ENCODE measurements at places on chromosomes 7 and 10.

DNA sequence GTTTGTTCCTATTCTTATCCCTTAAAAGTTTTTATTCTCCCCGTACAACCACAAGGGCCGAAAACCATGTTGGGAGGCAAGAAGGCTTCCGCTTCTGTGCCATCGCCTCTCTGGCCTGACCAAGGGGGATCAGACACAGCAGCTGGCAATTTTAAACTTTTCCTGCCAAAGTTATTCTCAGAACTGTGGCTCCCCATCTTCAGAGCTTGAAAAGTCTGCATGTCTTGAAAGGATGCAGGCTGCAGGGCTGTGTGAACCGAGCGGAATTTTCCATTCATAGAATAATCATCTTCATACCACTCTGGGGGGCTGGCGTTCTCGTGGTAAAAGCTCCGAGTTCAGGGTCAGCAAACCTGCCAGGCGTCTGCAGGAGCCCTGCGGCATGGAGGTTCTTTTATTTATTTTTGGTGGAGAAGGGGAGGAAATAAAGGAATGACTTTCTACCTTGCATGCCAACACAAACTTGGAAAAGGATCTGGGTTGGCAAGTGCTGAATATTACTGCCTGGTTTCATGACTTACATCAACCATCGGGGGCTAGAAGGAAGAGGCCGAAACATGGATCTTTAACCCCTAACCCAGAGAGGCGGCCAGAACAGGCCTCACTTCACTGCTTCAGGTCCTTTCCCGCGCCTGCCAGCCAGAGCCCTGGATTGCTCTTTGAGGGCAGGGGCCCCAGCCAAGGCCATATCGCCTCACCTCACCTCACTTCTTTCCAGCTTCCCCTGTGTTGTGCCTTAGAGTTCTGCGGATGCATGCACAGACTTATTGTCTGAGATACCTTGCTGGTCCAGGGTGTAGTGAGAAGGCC, 3.0 kb upstream of the NANOS1 start:
- no peak for DNase-seq

DNA sequence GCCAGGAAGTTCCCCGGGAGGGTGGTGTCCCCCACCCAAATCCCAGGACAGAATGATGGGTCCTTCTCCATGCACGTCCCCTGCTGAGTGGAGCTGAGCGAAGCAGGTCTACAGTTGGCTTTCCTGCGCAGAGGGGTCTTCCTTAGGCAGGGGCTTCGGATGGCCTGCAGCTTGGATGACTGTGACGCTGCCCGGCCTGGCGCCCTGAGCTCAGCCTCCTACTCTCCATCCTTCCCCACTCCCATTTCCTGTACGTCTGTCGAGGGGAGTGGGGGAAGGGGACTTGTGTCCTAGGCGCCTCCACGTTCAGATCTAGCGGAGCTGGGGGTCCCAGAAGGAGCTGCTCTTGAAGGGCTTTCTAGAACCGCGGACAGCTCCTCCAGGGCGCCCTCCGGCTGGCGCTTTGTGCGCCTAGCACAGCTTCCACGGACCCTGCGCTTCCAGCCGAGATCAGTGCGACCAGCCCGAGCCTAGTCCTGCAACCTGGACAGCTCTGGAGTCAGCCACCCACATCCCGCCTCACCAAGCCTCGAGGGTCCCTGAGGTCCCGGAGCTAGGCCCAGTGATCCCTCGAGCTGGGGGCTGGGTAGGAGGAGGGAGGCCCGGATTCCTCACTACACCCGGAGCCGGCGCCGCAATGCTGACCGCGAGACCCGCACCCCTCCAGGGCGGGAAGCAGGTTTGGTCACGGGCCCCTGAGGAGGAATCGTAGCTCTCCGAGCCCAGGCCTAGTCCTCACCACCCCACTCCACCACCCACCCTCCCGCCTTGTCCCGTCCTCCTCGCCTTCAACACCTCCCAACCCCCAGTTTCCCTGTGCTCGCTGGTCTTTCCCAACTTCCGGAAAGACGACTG, 1.9 kb downstream of the GRID1 start:
- DNase-seq = peak; percentile 64

DNA sequence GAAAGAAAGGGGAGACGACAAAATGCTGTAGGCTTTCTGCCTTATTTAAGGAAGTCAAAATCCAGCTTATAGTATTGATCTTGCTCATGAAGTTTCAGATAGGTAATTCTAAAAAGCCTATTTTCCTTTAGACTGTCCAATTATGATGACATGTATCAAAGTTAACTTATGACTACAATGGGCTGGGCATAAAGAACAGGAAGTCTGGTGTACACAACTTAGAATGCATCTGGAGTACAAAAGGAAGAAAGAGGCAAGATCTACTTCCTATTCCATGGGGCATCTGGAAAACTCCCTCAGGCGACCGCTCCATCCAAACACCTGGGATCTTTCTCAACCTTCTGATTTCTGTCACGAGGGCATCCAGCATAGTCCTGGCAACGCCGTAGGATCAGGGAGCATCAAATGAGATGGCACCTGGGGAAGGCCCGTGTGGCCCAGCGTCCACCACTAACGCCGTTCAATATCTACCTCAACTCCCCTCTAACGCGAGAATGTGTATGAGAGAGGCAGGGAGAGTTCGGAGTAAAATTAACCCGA, 512 bp downstream of the FAM24B start:
- DNase-seq = no peak

GRCh38 chr7:41544241-41544640, 158.6 kb downstream of the INHBA start:
- DNase-seq = no peak

DNA sequence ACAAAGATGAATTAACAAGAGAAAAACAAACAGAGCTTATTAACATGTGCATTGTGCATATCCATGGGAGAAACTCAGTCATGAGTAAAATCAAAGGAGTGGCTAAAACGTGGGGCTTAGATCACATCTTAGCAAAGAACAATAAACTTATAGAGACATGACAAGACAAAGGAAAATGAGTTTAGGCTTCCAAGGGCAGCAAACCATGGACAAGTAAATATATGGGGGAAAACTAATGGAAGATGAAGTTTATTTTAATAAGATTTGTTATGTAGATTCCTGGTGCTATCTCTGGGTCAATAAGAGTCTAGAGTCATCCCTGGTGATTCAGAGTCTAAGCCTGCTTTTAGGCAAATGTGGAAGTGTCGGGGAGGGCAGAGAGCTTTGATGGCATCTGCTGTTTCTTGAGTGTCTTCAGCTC, 87.2 kb upstream of the PLPP4 start:
- DNase-seq = no peak

GRCh38 chr10:100829097-100829870, 83.5 kb upstream of the SLF2 start:
- DNase-seq = peak; percentile 65

GRCh38 chr10:59678884-59679301, 30.8 kb downstream of the SLC16A9 start:
- DNase-seq = no peak

DNA sequence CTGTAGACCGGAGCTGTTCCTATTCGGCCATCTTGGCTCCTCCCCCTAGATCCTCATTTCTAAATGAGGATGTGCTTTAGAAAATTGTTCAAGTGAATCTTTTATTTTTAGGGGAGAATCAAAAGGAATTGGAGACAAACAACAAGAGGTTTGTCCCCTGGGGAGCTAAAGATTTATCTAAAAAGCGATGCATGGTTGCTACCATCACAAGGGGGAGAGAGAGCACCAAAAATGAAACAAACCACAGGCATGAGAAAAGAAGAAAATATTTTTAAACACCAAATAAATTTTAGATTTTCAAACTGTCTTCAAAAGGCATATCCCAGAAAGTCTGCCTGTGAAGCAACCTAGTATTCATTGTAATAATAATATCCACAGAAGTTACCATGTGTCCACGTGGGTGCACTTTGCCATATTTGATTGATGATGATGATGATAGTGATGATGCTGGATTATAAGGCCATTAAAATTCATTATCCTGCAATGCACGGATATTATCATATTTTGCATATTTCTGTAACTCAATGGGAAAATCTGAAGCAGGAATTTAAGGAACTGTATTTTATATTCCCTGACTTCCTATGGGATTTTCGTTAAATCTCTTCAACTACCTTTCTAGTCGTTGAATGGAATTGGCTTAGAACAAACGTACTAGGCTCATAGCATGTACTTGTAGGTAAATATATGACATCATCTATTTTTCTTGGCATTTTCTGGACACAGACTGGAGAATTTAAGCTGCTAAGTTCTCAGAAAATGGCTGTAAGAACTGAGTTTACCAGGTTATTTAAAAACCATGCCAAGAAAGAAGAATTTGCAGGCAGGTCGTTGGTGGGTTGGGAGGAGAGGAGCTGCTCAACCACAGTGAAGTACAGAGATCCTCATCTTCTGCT, 171.6 kb downstream of the WDR37 start:
- DNase-seq = no peak

- DNase-seq = no peak
Observed at GRCh38 chr10:91010952-91011351, 90.1 kb upstream of the ANKRD1 start.

DNA sequence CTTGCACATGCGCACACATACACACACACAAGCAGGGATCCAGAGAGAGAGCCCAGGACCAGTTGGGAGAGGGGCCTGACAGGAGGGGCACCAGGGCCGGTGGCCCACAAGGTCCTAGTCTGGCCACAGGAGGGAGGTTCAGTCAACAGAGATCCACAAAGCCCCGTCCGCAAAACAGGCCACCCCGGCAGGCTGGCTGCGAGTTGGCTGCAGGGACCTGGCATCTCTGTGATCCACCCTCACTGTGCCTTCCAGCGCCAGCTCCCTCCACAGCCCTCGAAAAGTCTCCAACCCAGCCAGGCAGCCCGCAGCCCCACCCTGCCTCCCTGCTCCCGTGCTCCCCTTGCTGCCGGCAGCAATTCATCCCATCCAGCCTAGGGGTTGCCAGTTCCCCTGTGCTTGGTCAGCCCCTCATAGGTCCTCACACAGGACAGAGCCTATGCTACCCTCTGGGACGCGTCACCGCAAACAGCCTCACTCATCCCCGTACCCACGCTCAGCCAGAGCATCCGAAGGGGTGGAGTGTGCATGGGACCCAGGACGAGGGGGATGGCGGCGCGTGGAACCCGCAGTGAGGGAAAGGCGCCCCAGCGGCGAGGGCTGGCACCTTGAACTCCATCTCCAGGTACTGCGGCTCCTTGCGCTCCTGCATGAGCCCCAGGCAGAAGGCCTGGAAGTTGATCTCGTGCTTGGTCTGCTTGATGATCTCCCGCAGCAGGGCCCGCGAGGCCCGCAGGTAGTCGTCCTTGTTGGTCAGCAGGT, 7.5 kb downstream of the INTS1 start:
- no peak for DNase-seq

DNA sequence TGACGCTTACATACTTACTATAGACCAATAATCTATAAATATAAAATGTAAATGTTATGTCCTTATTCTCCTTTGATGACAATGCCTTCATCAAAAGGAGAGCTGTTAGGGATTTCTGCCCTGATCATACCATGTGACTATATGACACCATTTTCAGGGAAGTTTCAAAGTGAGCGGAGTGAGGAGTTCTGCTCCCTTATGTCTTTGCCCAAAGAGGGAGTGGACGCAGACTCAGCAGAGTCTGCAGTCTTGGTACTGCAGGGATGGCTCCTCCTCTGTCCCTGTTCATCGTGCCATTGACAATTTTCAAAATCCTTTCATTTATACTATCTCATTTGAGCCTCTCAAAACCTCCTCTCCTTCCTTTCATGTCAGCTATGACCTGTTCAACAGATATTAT, 27.9 kb downstream of the HYAL4 start:
- DNase-seq = no peak

GRCh38 chr7:11492307-11492706, 339.7 kb downstream of the THSD7A start:
- no peak for DNase-seq

GRCh38 chr7:119783799-119784198, 489.2 kb upstream of the KCND2 start:
- DNase-seq = no peak

GRCh38 chr10:5732141-5732540, 47.5 kb downstream of the TASOR2 start:
- DNase-seq = no peak

DNA sequence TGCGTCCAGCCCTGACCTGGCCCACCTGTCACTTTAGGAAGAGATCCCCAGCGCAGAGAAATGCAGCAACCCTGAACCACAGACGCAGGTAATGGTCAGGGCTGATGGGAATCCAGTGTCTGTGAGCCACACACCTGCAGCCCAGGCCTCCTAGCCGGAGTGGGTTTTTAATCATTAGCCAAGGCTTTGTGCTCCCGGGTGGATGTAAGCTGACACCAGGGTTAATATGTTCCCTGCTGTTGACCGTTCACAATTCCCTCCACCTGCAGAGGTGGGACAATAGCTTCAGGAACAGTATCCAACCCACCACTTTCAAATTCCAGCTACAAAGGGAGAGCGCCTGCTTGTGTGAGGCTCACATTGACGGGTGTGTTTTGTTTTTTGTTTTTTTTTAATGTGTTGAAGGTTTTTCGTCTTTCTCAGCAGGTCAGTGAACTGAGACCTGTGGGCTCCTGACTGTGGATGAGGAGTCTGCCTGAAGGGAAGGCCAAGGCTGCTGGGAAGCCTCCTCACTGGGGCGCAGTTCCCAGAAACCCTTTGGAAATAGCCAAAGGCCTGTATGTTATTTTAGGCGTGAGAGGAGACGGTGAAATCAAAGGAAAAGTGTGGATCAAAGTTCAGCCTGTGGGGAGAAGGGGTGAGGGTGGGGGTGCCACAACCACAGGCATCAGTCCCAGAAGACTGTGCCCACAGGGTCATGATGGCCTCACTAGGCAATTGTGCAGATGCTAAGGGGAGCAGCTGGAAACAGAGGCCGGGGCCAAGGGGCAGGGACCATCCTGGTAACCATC, 111.1 kb downstream of the TNS3 start:
- DNase-seq = peak; percentile 63

DNA sequence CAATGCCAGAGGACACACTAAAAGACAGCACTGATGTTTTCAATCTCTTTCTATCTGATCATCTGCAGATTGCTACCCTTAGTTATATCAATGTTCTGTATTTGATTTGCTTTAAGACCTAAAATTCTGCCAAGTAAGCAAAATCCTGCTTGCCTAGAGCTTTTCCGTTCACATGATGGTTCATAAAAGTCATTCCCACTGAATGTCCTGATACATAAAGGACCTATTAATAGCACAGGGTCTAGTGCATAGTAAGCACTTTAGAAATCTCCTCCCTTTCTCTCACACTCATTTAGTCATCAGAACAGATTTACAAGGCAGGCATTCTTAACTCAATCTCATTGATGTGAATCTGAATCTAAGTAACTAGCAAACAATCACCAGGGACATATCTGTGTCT, 68.8 kb downstream of the PCGF5 start:
- no peak for DNase-seq

DNA sequence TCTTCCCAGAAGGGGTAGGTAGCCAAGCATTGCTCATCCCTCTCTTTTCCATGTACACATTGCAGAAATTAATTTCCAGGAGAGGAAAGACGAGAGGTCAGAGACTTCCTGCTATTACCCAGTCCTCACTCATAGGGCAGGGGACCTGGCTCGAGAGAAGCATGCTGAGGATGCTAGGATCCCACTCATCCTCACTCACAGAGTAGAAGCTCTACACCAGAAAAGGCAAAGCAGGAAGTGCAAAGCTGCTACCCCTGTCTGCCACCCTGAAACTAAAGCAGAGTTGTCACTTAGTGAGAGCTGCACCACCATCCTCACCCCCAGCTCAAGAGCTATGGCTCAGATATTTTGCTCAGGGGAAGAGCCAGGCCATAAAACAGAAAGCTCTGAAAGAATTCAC, 9.9 kb downstream of the OR9A2 start:
- no peak for DNase-seq
